Nucleus accumbens (tissue), 56 donors: ENCODE measurements at places on chromosomes 5 and 9.

DNA sequence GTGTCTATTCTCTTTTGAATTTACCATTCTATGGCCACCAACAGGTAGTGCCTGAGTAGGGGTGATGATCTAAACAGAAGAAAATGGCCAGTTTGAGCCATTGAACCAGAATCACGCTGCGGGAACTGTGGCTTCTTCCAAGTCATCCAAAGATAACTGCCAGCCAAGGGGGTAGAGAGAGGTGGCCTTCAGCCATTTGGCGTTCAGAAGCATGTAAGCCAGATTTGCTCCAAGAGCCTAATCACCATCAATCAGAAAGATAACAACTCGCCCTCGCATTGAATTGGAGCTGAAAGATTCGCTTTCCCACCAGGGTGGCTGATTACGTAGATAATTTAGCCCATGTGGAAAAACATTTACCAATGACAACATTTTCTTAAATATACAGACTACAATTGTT lies 1302.7 kb upstream of the DMAC1 start:
- no peak for DNase-seq

DNA sequence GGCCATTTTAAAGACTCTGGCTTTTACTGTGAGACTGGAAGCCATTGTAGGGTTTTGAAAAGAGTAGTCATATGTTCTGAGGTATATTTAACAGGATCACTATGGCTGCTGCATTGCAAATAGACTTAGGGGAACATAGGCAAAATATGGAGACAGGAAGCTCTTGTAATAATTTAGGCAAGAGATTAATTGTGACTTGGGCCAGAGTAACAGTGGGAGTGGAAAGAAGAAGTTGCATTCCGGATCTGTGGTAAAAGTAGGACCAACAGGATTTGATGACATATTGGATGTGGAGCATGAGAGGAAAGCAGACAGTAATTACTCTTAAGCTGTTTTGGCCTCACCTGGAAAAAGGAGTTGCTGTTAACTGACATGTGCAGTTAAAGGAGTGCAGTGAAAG lies 85.6 kb downstream of the SMIM15 start:
- no peak for DNase-seq

DNA sequence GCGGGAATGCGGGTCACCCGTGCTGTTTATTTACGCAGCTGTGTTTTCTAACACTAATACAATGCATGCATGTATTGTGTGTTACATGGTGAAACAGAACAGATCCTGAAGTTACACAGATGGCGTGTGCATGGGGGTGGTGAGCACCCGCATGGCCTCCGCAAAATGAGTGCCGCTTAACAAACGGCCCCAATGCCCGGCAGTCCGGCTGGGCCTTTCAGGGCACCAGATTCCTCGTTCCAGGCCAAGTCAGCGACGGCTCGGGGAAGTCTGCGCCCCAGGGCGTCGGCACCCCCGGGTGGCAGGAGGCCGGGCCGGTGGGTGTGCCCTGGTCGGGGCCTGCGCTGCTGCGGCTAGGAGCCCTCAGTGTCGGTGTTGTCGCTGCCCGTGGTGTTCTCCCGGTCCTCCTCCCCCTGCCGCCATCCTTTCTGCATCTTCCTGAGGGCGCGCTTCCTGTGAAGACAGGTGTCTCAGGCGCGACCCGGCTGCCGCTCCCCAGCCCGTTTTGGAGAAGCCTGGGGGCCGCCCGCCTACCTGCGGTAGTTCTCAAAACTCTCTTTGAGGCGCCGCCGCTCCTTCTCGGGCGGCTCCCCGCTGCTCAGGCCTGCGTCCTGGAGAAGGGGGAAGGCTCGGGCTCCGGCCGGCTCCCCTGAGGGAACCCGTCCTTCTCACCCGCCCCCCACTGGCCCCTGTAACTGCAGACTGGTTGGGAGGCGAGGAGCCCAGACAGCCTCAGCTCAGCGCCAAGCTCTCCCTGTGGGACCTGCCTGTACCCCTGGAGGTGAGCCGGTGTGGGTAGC lies 605 bp upstream of the DNLZ start:
- no peak for DNase-seq

- DNase-seq, result no peak
Observed at GRCh38 chr9:33809506-33809905, 7.5 kb upstream of the UBE2R2 start.

DNA sequence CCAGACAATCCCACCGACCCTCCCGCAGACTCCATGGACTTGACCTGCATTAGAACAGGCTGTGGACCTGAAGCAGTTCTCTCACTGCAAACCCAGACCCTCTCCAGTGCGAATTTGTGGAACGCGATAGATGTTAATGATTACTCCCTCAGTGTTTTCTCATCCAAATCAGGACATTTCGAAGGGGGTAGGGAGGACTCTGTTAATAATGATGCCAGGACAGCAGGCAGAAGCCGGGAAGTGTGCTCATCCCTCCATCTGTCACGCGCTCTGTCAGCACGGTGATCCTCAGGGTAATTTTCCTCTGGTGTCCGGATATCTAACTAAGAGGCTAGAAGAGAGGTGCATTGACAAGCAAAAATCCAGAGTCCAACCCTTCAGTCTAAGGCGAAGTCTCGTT lies 18.8 kb downstream of the RAPGEF1 start:
- no peak for DNase-seq

DNA sequence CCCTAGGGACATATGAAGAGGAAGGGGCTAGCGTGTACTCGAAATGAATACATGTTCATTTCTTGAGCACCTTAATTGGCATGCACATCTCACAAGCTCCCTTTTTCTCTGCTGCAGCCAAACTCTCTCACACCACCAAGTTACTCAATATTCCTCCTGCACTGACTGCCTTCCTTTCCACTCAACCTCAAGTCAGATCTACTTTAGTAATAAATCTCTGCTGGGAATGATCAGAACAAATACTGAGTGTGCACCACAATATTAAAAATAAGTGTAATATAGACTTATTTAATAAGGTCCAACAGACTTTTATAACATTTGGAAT lies 995.8 kb upstream of the WWC1 start:
- DNase-seq, result no peak

DNA sequence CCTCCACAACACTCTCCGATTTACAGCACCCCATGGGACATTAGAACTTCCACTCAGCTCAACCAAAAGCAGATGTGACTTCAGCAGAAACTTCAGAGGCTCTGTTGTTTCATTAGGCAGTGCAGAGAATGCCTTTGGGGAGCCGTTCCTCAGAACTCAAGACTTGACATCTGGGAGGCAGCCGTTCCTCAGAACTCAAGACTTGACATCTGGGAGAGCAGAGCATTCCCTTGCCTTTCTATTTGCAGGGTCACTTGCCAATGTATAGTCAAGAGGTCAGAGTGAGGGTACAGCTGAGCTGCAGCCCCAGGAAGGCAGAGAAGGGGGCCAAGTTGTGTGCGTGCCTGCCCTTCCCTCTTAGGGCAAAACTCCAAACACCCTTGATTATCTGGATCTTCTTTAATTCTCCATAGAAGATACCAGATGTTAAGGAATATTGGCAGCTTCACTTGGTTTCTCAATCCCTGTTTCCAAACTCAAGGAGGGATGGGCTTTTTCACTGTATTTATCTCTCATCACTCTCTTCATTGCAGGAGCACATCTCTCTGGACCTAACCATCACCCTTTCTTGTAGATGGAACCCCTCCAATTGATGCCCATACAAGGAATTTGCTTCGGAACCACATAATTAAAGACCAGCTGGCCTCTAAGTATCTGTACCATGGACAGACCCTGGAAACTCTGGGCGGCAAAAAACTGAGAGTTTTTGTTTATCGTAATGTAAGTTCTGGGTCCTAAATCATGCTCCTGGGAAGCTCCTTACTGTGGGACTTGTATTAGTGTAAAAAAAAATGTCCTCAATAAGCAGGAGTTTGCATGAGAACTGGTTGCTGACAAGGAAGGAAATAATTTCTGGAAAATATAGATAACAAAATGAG lies 25.6 kb downstream of the TGFBI start:
- no peak for DNase-seq

GRCh38 chr5:38607396-38607795 lies 51.0 kb upstream of the LIFR start:
- DNase-seq, result no peak

GRCh38 chr9:124576751-124577150 lies 69.6 kb upstream of the NR5A1 start:
- DNase-seq, result no peak

DNA sequence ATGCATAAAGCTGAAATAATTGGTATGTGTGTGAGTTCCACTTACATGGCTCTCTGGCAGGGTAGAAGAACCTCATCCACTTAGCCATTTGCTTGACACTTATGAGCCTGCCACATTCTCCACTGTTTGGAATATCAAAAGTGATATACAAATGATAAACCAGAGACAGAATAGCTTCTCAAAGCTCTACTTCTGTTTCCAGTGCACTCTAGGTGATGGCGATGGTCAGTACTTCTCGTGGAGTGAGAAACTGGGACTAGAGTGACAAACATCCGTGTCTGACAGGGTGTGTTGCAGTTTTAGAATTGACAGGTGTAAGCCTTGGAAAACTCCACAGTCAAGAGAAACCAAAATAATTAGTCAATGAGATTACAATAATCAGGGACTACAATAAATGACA lies 935.8 kb upstream of the TYRP1 start:
- no peak for DNase-seq

GRCh38 chr5:135642934-135643333 lies 64.1 kb upstream of the CXCL14 start:
- no peak for DNase-seq

GRCh38 chr5:120293796-120294195 lies 170.3 kb upstream of the PRR16 start:
- DNase-seq, result no peak

GRCh38 chr5:171640480-171640879 lies 145.1 kb upstream of the SMIM23 start:
- DNase-seq, result no peak

GRCh38 chr5:36496471-36496870 lies 109.9 kb upstream of the SLC1A3 start:
- DNase-seq, result no peak

GRCh38 chr5:19314840-19315239 lies 673.2 kb downstream of the CDH18 start:
- DNase-seq, result no peak

DNA sequence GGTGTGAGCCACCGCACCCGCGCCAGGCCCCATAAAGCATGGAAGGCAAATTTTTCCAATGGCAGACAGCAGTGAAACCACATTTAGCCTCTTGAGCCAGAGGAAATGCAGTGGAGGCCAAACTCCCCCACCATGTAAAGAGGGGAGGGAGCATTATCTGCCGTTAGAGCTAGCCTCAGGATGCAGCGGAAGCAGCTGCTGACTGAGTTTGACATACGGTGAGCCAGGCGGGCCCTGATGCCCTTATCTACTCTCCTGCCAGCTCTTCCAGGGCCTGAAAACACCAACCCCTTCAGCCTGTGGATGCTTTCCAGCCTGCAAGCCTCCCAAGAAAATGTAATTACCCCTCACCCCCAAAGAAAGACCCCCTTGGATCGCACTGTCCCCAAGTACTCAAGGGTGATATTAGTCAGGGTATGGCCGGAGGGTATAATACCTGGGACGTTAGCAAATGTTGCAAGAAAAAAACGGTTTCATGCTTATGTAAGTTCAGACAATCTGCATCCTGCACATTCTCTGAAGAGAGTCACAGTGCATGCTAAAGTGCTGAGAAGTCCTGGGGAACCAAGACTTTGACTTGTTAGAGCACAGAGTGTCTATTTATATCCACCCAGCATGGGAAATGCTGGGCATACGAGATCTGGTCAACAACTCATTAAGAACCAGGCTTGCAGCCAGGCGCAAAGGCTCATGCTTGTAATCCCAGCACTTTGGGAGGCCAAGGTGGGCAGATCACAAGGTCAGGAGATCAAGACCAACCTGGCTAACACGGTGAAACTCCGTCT lies 11.3 kb upstream of the GGTA1 start:
- DNase-seq, result no peak

DNA sequence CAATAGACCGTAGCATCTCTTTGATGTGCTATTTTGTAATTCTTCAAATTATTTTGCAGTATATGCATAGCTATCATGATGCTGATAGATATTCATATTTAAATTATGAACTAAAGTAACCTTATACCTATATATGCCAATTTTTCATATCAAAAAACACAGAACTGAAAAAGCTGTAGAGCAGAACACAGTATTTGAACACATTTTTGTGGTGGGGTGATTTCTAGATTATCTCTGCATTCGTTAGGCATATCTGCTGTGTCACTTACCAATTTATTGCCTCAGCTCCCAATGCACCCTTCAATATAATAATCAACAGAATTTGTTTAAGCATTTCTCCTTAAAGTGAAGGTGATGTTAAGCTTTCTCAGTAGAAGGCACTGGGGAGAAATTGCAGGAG lies 998.2 kb downstream of the PTPRD start:
- no peak for DNase-seq

DNA sequence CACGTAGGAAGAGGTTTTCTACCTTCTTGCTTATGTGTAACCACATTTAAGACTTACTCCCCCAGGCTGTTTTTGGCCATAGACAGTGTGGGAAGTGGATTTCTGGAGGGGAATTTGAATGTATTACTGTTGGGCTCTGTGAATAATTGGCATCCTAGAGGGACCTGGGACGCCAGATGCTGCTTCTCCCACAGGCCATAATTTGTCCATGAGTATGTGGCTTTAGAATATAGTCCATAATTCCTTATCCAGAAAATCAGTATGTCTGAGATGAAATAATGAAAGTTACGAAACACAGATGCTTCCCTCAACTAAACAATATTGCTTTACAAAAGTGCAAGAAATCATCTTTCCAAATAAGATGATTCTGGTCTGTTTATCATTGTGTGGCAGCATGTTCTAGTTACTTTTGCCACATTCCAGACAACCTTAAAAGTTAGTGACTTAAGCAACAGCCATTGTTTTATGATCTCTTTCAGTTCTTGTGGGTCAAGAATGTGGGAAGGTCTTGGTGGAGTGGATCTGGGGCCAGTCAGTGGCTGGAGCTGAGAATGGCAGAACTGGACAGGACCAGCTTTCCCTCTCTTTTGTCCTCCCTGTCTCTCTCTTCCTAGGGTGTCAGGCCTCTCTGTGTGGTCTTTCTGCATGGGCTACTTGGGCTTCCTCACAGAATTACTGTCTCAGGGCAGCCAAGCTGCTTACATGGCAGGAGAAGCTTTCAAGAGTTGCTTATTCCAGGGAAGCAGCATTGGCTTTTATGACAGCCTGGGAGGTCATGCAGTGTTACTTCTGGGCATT lies 79.4 kb downstream of the FBXL7 start:
- DNase-seq, result no peak

DNA sequence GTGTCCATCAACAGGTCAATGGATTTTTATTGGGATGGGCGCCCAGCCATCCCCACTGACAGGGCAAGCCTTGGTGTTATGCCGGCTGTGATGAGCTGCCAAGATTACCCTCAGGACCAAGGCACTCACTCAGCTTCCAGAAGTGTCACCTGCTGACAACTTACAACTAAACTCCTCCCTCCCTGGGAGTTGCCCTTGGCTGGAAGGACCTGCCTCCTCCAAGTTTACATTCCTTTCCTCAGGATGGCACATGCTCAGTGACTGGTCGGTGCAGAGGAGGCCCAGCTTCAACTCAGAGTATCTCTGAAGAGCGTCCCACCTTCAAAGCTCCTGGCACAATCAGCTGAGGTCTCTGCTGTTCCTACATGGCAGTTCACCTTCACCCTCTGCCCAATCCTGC lies 52.5 kb upstream of the ZBTB43 start:
- DNase-seq, result no peak
